ENCODE measurements at places on chromosomes 2 and 18. TPM values are rescaled to one million over a fixed set of nuclear protein-coding genes. Genes with fewer than 3 reads are reported as not detected.

- no peak for DNase-seq
Measured at GRCh38 chr18:6610466-6610865, 119.0 kb upstream of the ARHGAP28 start.

GRCh38 chr2:120747706-120748105 is 12.0 kb downstream of the GLI2 start:
- no peak for DNase-seq

DNA sequence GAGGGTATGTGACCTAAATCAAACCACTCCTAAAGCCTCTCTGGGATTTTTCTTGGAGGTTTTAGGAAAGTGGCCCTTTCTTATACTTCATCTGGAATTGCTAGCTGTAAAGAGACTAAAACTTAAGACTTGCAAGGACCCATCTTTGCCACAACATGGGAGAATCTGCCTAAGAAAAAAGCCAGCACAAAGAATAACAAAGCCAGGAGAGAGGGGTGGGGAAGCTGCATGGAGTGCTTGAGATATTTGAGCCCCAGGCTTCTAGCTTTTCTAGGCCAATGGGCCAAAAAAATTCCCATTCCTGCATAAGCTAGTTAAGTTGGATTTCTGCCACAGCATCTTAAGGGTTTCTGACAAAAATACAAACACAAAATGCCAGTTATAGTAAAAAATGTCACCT is 38.5 kb upstream of the LYPD6 start:
- no peak for DNase-seq

DNA sequence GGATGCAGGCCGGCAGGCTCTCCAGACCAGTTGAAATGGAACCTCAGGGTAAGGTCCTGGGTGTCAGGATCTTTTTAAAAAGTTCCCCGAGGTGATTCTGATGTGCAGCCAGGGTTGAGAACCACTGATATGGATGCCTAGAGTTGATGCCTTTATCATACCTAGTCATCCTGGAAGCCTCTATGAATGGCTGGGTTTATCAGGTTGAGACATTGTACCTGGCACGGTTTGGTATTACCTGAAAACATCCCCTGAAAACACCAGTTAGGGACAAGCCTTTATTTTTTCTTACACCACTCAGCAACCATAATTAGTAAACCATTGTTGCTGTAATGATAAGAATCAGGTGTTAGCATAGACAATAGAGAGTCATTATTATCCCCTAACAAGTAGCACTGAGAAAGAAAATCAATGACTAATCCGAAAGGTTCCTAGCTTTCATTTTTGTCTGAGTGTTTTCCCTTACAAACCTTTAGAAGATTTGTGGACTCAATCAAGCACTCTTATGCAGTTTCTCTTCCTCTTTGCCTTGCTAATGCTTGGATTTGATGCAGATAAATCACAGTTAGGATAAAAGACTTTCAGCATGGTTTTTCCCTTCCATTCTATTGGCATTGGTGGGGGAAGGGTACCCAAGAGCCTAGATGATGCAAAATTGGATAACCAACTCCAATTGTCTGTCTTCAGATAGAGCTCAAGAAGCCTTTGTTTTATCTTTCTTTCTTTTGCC is 116.5 kb upstream of the LYPD6 start:
- no peak for DNase-seq

GRCh38 chr18:63899206-63899605 is 8.6 kb upstream of the SERPINB10 start:
- DNase-seq = no peak

DNA sequence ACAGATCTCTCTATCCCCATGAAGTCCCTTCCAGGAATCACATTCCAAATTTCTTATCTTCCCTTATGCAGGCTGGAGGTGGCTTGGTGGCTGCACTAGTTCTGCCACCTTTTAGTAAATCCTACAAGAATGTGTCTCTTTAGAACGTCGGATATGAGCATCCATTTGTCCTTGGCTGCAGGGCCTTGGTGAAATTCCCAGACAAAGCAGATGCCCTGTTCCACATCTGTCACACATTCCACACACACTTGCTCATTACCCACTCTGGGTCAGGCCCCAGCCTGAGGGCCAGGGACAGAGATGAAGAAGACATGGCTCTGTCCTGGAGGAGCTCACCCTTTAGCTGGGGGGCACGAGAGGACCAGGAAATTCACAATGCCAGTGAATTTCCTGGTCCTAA is 31.2 kb upstream of the GPR17 start:
- DNase-seq = no peak

- peak; percentile 83 for DNase-seq
Measured at GRCh38 chr2:54878182-54878581, 154.7 kb downstream of the EML6 start.

DNA sequence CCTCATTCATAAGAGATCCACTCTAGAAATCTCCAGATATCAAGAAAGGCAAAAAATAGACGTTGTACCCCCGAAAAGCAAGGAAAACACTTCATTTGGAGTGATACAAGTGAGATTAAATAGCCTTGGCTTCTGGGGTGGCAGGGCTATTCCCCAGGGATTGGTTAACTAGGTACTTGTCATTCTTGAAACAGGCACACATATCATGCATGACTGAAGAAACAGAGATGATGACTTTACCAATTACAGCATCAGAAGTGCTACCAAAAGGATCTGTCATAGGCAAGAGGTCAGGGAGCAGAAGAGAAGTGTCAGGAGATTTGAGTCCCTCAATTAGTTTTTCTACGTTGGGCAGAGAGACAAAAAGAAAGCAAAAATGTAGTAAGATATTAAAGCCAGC is 45.2 kb upstream of the NFU1 start:
- DNase-seq = no peak

GRCh38 chr2:231960810-231961348 is 634 bp upstream of the DIS3L2 start:
- DNase-seq = no peak

DNA sequence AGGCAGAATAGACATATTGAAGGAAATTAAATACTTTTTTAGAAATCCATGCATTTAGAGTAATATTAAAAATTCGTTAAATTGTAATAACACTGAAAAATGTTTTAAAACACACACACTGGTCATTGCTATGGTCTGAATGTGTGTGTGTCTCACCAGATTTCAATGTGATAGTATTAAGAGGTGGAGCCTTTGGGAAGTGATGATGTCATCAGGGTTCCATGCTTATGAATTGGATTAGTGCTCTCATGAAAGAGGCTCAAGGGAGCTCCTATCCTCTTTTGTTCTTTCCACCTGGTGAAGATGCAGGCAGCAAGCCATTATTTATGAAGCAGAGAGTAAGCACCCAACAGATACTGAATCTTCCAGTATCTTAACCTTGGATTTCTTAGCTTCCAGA is 441.8 kb downstream of the CDH2 start:
- DNase-seq = no peak

DNA sequence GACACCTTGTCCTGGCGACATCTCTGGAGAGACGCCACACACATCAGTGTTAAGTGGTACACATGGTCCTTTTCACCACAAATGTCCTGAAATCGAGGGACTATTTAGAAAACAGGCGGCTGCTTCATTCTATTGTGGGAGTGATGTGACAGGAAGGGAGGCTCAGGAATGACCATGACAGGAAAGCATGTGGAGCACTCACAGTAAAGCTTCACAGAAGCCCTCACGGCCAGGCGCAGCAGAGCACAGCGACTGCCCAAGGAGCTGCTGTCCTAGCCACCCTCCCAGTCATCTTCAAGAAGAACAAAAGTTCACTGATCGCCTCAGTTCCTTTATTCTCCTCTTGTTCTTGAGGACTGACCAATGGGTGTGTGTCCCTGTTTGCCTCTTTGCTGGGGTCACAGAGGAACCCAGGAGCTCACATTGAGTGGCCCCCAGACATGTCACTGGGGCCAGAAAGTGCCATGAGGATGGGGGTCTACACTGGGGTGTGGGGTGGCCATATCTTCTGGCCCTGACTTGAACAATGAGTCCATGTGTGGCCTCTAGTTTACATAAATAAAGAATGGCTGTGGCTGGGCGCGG is 84.6 kb upstream of the RANBP2 start:
- DNase-seq = no peak

DNA sequence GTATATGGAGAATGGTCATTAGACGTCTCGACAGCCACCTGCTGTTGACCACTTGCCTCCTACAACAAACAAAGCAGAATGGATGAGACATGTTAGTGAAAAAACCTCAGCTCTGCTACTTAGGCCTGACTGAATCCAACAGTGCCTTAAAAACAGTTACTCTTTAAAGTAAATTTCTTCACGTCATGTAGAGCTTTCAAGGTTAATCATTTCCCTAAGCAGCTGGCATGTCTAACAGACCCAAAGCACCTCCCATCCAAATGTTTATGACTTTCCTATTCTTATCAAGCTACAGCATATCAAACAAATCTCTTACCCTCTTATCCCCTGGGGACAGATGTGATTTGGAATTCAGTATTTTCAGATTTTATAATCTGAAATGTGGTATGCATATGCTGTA is 75.6 kb upstream of the ITGB6 start:
- no peak for DNase-seq

- no peak for DNase-seq
Measured at GRCh38 chr2:99845296-99845695, 297.1 kb downstream of the AFF3 start.

GRCh38 chr2:236642584-236643291 is 73.1 kb downstream of the ACKR3 start:
- no peak for DNase-seq

GRCh38 chr2:52238782-52239181 is 1206.8 kb upstream of the NRXN1 start:
- no peak for DNase-seq

- no peak for DNase-seq
Measured at GRCh38 chr18:35497027-35497369, 762 bp downstream of the INO80C start.

GRCh38 chr2:27954771-27955383 is 64.3 kb downstream of the BABAM2 start:
- DNase-seq = no peak

DNA sequence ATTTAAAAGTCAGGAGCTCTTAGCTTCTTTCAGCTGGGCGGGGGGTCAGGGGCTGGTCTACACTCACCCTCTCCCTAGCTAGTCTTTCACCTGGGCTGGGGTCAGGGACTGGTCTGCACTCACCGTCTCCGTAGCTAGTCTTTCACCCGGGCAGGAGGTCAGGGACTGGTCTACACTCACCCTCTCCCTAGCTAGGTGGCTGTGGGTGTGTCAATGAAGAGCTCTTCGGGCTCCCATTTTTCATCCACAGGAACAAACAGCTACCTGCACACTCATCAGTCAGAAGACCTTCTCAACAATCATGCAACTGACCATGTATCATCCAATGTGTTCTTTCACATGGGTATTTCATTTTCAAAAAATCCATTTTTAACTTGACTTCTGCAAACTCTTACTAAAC is 8.0 kb downstream of the CHST10 start:
- DNase-seq = no peak

- no peak for DNase-seq
Measured at GRCh38 chr18:57920036-57920435, 116.9 kb upstream of the ATP8B1 start.

DNA sequence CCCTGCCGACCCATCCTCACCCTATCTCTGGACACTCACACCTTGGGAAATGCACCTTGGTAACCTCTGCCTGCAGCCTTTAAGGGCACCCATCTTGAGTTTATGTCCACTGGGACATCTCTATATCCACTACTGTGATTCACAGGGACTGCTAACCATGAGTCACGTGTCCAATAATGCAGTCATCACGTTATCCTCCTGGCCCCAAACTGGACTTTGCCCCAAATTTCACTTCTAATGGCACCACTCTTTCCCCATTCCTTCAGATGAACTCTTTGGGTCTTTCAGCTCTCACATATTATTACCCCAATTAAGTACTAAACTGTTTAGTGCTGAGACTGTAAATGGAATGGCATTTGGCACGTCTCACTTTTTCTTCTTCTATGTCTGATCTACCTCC is 71.2 kb upstream of the TMEM200C start:
- no peak for DNase-seq

DNA sequence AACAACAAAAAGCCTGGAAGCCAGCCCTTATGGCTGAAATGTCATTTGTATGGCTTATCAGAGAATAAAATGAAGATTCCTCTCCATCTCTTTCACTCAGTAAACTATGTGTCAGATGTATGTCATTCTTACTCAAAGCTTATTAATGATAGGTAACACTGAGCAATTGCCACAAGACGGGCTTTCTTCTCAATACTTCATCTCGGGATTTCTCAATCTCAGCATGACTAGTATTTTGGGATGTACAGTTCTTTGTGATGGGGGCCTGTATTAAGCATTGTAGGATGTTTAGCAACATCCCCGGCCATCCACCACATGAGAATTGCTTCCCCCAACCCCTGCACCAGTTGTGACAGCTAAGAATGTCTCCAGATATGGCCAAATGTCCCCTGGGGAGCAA is 80.2 kb downstream of the MREG start:
- DNase-seq = no peak

DNA sequence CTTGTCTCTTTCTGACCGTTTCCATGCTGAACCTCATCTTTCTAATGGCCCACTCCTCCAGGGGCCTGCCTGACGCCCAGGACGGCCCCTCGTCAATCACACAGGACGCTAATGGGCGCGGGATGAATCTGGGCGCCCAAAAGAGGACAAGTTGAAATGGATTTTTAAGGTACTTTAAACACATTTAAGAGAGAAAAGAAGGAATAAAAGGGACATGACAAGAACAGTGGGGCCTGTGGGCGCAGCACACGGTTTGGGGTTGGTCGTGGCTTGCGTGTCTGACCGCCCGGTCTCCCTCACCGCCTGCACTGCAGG is 607 bp upstream of the UBE2F start:
- no peak for DNase-seq

GRCh38 chr2:240333985-240334384 is 101.5 kb upstream of the GPC1 start:
- DNase-seq = no peak

- DNase-seq = no peak
Measured at GRCh38 chr2:3172265-3172935, 205.2 kb downstream of the EIPR1 start.

GRCh38 chr2:17303054-17303453 is 215.2 kb downstream of the RAD51AP2 start:
- DNase-seq = no peak

GRCh38 chr18:2143636-2144035 is 427.7 kb downstream of the METTL4 start:
- DNase-seq = no peak

DNA sequence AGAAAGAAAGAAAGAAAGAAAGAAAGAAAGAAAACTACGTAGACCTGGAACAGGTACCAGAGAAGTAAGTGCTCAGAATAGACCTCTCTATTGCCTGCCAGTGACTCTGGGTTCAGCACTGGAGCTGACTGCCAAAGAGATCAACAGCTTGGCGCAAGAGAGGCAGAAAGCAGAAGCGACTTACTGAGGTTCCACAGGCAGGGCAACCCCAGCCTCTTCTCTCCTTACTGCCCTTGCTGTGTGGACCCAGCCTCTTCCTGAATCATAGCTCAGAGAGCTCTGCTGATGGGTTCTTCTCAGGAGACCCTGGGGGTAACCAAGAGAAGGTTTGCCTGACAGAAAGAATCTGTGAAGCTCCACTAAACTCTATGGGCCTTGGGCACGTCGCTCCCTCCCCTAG is 7.1 kb downstream of the CAPN13 start:
- DNase-seq = no peak

The ZNF521 gene
- 130 TPM for total RNA-seq

The LOXHD1 gene
- 0.18 TPM for total RNA-seq

The CIB4 gene
- total RNA-seq = not detected

The PTH2R gene
- total RNA-seq = not detected

The EVA1A gene
- total RNA-seq = 0.36 TPM

The CASP10 gene
- 3.7 TPM for total RNA-seq

The MEP1B gene
- 0.54 TPM for total RNA-seq

The GAD1 gene
- total RNA-seq = 154 TPM

The DES gene
- total RNA-seq = 2.0 TPM

The AGAP1 gene
- 68.2 TPM for total RNA-seq

Data from cerebellum (tissue), 4 donors.